ENCODE measurements at places on chromosomes 1 and 21. TPM values are rescaled to one million over a fixed set of nuclear protein-coding genes. Genes with fewer than 3 reads are reported as not detected.

Gene PWP2
- total RNA-seq: 4.5 TPM

Gene SIM2
- total RNA-seq: not detected

Gene GPR25
- total RNA-seq: 0.75 TPM

Gene MPZ
- total RNA-seq: 9.5 TPM

Gene EPS15
- total RNA-seq: 75.7 TPM

Gene VAV3
- 6.9 TPM for total RNA-seq

Gene SDHB
- total RNA-seq: 74.7 TPM

Gene TDRD10
- not detected for total RNA-seq

Gene L1TD1
- not detected for total RNA-seq

Gene S100A8
- 0.94 TPM for total RNA-seq

Gene NID1
- total RNA-seq: 0.14 TPM

Gene NGF
- not detected for total RNA-seq

Gene FNDC5
- total RNA-seq: not detected

Measured in activated naive CD8-positive, alpha-beta T cell treated with anti-CD3 and anti-CD28 coated beads, Interleukin-2, amount 10 ng/mL, durations not matched to agents 7 days and 5 days (primary cell).